ENCODE measurements at places on chromosomes 16 and 17.

- DNase-seq: no peak
Measured at GRCh38 chr17:5933430-5933829, 136.7 kb upstream of the WSCD1 start.

- peak; percentile 73 for DNase-seq
Measured at GRCh38 chr16:22898874-22899348, 84.9 kb downstream of the HS3ST2 start.

DNA sequence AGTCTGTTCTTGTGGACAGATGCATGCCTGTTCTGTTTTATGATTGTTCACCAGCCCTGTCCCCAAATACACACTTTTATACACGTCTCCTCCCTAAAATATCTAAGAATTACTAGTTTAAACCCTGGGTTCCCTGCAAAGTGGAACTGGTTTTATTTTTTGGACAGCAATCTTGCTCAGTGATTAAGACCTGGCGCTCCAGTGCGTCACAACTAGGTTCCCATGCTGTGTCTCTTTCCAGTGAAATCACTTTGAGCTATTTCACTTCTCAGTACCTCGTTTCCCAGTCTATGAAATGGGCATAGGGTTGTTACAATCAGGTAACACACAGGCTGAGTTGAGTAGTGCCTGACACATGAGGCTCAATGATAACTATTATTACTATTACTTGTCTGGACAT is 1.1 kb downstream of the CEP20 start:
- DNase-seq: no peak

GRCh38 chr17:27938864-27939263 is 45.7 kb upstream of the LYRM9 start:
- DNase-seq: no peak

DNA sequence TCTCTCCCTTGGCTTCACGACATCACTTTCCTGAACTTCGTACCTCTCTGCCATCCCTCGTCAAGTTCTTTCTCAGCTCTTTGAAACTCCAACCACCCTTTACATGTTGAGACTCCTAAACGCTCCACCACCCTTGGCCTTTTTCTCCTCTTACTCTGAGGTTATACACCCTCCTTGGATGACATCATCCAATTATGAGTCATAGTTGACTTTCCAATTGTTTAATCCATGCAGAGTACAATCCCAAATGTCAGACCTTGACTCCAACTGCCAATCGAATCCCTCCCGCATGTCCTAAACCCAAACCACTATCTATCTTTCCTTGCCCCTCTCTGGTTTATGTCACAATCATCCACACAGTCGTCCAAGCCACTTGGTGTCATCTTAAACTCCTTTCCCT is 18.4 kb upstream of the C16orf82 start:
- DNase-seq: no peak

DNA sequence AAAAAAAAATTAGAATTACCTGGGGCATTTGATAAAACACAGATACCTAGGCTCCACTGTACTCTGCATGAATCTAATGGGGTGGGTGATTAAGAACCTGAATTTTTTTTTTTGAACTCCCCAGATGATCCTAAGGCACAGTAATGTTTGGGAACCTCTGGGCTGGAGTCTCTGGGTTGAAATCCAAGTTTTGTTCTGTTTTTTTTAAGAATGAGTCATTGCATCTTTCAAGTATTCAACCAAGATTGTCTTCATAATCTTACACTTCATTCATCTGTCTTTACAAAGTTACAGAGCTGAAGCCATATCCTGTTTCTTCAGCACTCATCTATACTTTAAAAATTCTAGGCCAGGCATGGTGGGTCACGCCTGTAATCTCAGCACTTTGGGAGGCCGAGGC is 52.6 kb downstream of the PIGL start:
- DNase-seq: no peak

GRCh38 chr16:88661468-88661867 is 1.4 kb downstream of the MVD start:
- DNase-seq: no peak

DNA sequence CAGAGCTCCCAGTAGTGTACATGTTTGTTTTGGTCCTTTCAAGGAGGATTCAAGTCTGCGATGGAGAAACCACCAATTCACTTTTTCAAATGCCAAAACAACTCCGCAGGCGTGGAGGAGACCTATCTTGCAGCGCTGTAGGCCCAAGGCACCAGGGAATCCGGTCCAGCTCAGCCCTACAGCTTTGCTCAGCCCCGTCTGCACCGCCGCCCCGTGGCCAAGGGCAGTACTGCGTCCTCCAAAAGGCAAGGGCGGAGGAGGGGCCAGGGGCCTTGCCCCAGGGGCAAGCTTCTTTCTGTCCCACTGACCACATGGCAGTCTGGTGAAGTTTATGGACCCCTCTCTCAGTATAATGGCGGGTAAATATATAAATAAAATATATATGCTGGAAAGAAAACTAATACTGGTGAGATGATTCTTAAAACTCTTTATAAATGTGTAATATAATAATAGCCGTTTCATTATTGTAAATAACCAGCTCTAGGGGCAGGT is 709 bp upstream of the CD300LG start:
- peak; percentile 72 for DNase-seq

DNA sequence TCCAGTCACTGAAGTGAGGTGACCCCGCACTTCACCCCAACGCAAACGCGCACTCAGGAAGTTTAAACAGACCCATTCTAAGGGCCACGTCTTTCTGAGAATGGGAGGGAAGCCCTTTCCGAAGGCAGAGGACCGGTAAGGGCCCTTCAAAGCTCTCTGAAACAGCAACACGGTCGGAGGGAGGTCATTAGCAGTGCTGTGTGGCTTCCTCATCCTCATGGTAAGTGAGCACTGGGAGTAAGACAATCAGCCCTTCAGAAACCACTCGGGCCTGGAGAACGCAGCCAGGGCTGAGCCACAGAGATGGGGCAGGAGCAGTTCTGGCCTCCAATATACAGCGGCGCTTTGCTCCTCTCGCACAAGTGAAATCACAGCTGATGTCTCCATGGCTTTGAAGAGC is 23.7 kb downstream of the SRL start:
- DNase-seq: no peak

GRCh38 chr17:60098578-60098977 is 19.9 kb upstream of the HEATR6 start:
- no peak for DNase-seq

DNA sequence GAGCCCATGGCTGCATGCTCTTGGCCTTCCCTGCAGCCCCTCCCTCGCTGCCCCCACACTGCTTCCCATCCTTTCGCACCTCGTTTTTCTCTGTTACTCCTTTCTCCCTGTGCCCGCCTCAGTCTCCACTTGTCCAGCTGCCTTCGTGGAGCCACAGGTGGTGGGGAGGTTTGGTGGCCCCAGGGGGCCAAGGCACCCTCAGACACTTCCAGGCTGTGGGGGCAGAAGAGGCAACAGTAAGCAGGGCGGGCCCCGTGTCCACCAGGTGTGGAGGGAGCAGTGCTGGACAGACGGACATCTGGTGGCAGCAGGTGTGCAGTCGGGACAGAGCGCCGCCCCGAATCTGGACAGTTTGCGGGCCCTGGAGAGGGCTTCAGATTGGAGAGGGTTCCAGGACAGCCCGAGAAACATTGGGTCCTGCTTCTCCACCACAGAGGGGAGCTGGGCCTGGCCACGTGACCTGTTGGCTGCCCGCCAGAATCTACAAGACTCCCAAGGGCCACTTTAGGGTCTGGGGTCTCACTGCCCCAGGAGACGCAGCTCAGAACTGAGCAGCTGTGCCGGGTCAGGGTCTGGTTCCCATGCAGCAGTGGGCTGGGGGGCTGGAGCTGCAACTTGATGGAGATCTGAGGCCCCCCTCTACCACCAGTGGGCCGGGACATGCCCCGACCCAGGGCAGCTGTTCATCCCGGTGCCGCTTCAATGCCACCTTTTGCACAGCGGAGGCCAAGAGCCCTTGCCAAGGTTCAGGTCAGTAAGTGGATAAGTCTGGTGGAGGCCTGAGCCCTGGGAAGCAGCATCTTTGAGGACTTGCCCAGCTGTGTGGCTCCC is 22.8 kb downstream of the BAHCC1 start:
- no peak for DNase-seq

GRCh38 chr17:45320349-45320930 is 3.6 kb upstream of the MAP3K14 start:
- DNase-seq: no peak

DNA sequence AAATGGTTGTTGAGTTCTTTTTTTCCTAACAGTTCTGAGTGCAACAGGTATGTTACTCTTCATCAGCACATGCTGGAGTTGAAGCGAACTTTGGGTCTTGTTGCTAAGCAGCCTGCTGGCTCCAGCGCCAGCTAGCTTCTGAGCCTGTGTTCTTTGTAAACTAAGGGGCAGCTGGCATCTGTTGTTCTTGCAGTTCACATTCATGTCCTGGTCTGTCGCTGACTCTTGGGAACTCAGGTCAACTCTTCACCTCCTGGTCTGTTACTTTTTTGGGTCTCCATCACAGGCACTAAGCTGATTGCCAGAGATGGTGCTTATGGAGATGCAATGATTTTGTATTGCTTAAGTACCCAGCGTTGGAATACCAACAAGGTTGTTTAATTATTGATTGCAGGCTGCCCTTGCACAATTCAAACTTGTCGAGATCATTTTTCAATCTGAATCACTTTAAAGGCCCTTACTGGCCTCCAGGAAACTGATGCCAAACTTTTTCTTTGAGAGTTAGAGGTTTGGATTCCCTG is 40.9 kb downstream of the USP10 start:
- DNase-seq: peak; percentile 4

DNA sequence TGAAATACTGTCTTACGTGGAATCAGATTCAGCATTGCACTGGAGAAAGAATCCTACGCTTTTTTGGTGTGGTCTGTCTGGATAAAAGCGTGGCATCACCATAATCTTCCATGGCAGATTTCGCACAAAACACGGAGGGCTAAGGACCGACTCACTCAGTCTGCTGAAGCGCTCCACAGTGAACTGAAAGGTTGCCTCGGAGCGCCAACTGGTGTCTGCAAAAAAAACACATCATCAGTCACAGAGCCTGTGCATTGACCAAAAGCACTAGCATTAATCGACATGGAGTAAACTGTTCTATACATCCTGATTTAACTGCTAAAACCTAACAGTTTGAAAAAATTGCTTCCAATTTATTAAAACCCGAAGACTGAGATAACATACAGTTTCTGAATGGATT is 40.5 kb downstream of the USP7 start:
- DNase-seq: no peak

- peak; percentile 14 for DNase-seq
Measured at GRCh38 chr16:62967163-62967562, 930.9 kb upstream of the CDH8 start.

- DNase-seq: peak; percentile 71
Measured at GRCh38 chr17:70654706-70655105, 485.4 kb downstream of the KCNJ2 start.

DNA sequence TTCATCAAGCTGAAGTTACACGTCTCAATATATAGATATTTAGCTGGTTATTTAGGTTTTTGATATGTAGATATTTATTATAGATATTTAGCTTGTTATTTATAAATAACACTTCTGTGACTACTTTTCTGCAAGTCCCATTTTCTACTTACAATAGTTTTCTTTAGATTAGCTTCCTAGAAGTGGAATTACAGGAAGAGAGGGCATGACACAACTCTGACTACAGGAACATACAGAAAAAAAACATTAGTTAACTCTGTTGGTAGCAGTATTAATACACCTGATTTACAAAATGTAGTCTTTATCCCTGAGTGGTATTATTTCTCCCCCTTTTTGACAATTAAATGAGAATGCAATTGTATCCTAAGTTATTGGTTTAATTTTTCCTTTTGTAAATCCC is 21.2 kb upstream of the CCL1 start:
- DNase-seq: no peak

DNA sequence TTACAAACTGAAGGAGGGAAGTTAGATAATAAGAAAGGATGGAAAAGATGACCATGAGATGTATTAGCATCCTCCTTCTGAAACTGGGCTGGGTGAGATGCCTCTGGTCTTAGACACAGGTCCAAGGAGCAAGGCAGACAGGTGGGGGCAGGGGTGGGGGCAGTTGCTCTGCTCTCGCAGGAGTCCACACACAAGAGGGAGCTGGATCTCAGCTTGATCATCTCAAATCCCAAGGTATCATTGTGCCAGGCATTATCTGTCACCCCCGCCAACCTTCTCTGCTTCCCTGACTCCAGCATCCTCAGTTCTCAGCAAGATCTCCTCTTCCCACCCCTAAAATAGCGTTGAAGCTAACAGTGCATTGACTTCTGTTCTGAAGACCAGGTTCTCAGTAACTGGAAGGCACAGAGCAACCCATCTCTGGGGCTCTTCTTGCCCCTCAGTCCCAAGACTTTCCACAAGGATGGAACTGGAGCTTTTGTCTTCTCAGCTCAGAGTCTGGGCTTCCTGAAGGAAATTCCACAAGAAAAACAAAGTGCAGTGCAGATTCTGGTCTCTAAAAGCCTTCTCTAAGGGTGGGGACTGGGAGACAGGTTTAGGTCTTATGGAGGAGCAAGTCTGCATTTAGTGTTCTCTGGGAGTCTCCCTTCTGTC is 1.6 kb downstream of the FLOT2 start:
- no peak for DNase-seq

DNA sequence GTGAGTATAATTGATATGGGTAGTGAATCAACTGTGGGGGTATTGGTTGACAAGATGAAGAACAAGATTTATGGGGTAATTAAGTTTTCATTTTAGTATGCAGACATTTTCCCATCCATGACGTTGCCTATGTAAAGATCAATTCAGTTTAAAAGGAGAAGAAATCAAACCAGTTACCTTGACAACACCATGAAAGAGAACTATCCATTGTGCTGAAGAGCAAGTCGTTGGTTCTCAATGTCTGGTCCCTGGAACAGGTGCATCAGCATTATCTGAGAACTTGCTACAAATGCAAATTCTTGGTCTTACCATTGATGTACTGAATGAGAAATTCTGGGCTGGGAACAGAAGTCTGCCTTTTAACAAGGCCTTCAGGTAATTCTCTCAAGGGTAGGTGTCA is 801 bp upstream of the OR4D2 start:
- no peak for DNase-seq

GRCh38 chr17:38729886-38730525 is at the start of gene CISD3:
Gene CISD3, plus strand, starts transcription at chr17:38730341. Its CDS starts 18 bp downstream, at chr17:38730359.
- peak; percentile 89 for DNase-seq

DNA sequence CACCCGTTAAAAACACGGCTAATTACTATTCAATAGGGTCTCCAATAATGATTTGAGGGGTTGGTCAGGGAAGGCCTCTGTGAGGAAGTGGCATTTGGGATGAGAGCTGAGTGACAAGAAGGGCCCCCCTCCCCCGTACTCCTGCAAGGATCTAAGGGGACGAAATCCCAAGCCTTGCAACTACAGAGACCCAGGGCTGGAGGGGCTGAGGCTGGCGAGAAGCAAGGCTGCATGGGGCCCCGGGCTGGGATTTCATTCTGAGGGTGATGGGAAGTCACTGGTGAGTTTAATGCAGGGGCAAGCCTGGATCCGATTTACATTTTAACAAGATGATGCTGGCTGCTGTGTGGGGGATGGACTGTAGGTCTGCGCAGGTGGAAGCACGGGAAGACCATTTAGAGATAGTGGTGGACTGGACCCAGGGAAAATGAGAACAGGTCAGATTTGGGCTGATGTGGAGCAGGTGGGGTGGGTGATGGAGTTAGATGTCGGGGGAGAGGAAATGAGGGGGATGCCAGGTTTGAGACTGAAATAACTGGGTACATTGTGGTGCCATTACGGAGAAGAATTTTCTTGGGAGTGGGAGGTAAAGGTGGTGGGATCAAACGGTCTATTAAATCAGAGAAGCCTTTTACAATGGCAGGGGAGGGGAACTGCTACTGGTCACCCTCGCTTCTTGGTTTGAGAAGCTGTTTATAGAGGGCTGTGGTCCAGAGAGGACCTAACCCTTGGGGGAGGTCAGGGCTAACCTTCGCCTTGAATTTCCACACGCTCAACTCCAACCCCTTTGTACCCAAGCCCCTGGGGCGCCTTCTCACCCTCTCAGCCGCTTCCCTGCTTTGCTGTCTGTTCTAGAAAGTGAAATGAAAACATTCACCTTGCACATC is 932 bp upstream of the MYBBP1A start:
- DNase-seq: no peak

- DNase-seq: peak; percentile 94
Measured at GRCh38 chr16:56311208-56312027, 113.9 kb downstream of the AMFR start.
